ENCODE measurements at places on chromosomes 4 and X.

- no peak for DNase-seq
Observed at GRCh38 chr4:158193171-158193749, 17.0 kb upstream of the TMEM144 start.

DNA sequence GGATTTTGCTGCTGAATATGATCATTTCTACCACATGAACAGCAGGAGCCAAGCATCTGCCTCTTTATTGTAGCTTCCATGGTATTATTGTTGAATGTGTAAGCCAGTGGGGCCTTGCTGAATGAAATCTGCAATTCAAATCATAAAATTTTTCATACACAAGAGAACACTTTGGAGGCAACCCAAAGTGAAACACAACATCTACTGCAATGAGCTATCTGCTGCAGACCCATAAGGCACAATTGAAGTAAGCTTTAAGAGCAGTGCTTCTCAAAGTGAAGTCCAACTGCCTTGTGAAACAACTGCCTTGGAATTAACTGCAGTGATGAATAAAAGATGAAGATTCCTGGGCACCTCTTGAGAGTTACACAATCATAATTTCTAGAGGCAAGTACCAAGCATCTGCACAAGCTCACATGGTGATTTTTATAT is 626.3 kb upstream of the INTU start:
- no peak for DNase-seq

DNA sequence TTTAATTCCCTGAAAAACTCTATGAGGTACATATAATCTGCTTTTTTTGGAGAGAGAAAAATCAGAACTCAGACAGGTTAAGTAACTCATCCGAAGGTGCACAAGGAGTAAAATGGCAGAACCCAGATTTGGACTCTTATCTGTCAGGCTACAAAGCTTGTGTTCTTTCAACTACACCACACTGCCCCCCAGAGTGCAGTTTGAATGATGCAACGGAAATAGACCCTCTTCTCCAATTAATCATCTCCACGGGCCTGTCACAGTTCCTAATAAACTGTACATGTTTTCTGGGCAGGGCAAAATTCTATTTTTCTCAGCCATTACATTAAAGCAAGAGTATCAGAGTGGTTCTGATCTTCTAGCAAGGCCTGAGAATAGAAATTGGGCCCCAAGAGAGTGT is 35.3 kb upstream of the DCX start:
- no peak for DNase-seq

- peak; percentile 19 for DNase-seq
Observed at GRCh38 chr4:4762909-4763821, 96.3 kb upstream of the MSX1 start.

DNA sequence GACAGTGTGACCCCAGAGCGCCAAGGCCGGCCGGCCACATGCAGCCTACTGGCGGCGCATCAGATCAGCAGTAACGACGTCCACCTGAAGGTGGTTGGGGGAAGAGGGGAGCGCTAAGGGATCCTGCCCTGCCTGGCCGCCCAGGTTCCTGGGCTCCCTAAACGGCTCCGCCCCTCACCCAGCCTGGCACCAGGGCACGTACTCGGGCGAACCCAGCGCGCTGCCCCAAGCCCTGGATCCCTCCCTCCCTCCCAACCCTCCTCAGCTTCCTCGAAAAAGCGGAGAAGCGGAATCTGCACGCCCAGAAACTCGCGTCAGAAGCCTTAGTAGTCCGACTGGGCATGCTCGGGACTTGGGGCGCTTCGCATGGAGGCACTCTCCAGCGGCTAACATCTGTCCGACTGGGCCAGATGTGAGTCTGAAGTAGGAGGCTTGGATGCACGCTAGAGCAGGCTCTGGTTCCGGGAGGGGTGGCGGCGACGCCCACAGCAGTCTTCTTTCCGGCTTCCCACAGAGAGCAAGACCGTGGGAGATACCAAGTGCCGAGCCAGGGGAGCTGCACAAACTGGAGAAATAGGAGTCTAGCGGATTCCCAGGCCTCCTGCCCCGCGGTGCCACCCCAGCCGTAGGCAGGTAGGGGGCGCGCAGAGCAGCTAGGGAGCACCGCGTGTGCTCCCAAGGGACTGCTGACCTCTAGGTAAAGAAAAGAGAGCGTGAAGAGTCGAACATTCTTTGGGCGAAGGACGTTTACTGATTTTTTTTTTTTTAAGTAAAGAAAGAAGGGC is 114.3 kb upstream of the TEX13C start:
- no peak for DNase-seq

GRCh38 chr4:175970724-175971123 is 94.9 kb upstream of the WDR17 start:
- no peak for DNase-seq

- DNase-seq, result no peak
Observed at GRCh38 chrX:27380163-27380845, 82.8 kb downstream of the PPP4R3C start.

- no peak for DNase-seq
Observed at GRCh38 chr4:114384629-114385028, 214.0 kb upstream of the UGT8 start.

GRCh38 chrX:43655151-43656004 is 721 bp upstream of the MAOA start:
- DNase-seq, result no peak

DNA sequence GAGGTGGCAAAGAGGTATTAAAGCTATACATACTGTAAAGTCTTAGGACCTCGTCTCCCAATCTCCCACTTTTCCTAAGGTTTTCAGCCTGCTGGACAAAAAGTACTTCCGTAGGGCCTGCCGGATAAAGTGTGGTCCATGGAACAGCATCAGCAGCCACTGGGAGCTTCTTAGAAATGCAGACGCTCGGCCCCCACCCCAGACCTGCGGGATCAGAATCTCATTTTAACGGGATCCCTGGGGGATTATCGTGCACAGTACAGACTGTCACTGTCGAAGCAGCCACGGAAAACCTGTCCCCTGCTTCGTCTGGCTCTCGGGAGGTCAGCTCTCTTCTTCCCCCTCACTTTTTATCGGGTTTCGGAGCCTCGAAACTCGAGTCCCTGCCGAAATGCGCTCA is 802 bp downstream of the ADGRG2 start:
- DNase-seq, result no peak

GRCh38 chrX:13201605-13202219 is 118.1 kb downstream of the ATXN3L start:
- no peak for DNase-seq

GRCh38 chr4:176320976-176321361 is 1.2 kb downstream of the SPCS3 start:
- DNase-seq, result no peak

DNA sequence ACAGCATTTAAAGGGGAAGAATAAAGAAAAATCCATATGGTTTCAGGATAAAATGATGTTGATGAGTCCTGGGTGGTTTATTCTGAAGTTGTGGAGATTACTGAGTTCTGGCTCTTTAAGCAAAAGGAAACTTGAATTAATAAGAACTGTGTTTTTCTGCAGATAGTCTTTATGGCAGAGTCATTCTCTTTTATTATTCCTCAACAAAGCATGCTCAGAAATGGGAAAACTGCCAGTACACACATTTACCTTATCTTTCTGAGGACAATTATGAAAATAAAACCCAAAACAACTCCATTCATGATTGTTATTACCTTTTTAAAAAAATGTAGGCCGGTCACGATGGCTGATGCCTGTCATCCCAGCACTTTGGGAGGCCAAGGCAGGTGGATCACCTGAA is 58.5 kb downstream of the ADD1 start:
- no peak for DNase-seq

- DNase-seq, result no peak
Observed at GRCh38 chr4:24937917-24938281, 25.1 kb upstream of the CCDC149 start.

DNA sequence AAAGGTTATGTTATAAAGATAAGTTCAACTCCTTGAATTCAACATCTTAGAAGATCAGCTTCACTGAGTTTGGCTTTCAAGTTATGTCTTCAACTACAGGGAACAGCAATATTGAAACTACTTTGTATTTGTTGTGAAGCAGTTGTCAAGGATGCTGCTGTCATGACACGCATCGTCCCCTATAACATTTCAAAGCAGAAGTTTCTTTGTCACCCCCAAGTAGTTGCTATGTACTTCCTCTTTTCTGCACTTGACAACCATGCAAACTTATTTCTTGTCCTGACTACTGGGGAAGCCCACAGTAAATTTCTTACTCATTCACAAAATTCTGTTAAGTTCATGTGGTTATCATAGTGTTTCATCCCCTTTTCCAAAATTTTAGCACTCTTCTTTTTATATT is 14.3 kb downstream of the ANTXR2 start:
- DNase-seq, result no peak

DNA sequence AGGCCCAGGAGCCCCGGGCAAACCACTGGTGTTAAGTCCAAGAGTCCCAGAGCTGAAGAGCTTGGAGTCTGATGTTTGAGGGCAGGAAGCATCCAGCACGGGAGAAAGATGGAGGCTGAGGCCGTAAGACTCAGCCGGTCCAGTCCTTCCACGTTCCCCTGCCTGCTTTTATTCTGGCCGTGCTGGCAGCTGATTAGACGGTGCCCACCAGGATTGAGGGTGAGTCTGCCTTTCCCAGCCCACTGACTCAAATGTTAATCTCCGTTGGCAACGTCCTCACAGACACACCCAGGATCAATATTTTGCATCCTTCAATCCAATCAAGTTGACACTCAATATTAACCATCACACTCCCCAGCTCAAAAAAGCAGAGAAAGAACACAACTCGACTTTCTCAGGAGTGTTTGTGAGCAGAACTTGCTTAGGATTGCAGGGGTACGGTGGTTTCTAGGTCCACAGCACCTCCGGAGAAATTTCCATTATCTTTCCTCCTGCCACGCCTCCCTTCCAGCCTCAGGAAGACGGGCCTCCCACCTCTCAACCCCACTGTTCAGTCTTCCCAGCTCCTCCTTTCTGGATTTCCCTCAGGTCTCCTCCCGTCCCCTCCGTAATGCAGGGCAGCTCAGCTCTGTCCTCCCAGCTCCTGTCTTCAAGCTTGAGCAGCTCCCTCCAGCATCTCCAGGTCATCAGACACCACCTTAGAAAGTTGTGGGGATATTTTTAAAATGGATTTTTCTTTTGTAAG is 13.3 kb upstream of the TMEM271 start:
- no peak for DNase-seq

DNA sequence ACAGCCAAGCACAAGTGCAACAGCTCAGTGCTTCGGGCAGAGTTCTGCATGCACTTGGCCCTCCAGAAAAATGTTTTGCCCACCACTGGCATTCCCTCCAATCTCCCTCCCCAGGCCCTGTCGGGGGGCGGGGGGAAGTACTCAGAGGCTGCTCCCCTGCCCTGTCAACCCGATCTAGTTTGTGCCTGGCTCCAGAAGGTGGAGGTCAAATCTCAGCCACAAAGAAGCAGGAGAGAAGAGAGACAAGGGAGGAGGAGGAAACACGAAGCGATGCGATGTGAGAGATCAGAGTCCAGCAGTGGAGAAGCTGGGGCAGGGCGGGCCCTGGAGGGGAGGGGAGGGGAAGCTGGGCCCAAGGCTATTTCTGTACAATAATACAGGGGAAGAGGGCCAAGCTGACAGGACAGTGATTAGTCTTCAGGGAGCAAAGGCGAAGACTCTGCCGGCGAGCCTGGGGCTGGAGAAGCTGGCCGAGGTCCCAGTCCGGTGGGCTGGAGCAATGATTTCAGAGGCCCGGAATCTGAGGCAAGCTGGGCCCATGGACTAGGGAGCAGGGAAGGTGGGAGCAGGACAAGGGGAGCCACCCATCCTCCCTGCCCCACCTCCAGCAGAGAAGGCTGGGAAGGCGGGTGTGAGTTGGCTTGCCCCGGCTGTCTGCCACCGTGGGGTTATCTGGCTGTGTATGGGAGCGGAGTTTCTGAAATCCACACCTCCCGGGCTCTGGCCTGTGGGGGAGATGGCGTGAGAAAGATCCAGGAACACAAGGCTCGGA is 167.1 kb downstream of the EFNB1 start:
- DNase-seq, result no peak

GRCh38 chrX:37976153-37976552 is 30.2 kb upstream of the SYTL5 start:
- DNase-seq, result no peak

- DNase-seq, result no peak
Observed at GRCh38 chr4:17206829-17207801, 304.8 kb downstream of the QDPR start.

Measured in stimulated activated CD8-positive, alpha-beta memory T cell treated with anti-CD3 and anti-CD28 coated beads, Interleukin-7, amount 100 ng/mL, for 48 hours (primary cell).